ENCODE measurements at places on chromosomes 1 and 21.
A peak's percentile ranks its signal among the peaks of the same experiment; 100 is the strongest.

GRCh38 chr1:65416767-65417166 is 3.7 kb upstream of the LEPR start:
- no peak for DNase-seq

DNA sequence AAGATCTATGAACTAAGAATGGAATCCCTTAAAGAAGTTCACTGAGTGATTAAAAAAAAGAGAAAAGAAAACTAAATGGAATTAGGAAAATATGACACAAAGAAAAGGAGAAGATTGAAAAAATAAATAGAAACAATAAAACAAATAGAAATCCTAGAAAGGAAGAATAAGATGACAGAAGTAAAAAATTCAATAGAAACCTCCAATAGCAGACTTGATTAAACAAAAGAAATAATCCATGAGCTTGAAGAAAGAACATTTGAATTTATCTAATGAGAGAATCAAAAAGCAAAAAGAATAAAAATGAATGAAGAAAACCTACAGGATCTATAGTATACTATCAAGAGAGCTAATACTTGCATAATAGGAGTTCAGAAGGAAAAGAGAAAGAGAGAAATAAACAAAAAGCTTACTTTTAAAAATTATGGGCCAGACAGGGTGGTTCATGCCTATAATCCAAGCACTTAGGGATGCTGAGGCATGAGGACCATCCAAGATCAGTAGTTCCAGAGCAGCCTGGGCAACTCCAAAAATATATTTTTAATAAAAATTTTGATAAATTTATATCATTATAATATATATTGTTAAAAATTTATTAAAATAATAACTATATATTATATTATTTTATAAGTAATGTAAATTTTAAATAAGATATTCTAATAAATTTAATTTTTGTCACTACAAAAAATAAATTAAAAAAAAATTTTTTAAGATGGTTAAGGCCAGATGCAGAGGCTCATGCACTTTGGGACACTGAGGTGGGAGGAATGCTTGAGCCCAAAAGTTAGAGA is 9.4 kb upstream of the VN1R5 start:
- DNase-seq, result no peak

GRCh38 chr1:197521118-197521739 is 253.2 kb downstream of the CRB1 start:
- DNase-seq, result peak; percentile 55

- no peak for DNase-seq
Observed at GRCh38 chr1:87583459-87583858, 254.8 kb downstream of the LMO4 start.

DNA sequence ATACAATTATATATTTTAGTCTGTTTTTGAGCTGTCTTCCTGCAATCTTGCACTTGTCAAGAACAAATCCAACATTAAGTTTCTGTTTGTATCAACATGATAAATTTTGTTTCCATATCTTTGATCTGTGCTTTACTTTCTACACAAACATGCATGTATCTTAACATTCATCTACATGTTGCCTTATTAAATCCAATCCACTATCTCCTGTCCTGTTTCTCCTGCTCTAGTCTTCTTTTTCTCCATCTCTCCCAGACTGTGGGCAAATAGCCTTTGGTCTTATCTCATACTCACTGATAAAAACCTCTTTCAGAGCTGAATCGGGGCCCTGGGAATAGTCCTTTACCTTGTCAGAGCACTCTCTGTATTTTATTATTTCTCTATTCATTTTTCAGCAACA is 101.3 kb downstream of the PLPPR4 start:
- no peak for DNase-seq

DNA sequence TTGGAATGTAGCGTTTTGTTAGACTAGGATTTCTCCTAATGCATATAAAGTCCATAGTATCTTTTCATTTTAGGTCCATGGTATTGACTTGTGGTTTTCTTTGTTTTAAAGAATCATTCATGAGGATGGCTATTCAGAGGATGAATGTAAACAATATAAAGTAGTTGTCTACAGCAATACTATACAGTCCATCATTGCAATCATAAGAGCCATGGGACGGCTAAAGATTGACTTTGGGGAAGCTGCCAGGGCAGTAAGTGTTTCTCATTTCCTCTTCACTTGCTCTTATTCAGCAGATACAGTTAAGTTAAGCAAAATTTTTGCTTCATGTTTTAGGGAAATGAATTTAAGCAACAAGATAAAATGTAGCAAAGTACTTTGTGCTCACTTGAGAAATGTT is 25.4 kb downstream of the GNAI3 start:
- no peak for DNase-seq

DNA sequence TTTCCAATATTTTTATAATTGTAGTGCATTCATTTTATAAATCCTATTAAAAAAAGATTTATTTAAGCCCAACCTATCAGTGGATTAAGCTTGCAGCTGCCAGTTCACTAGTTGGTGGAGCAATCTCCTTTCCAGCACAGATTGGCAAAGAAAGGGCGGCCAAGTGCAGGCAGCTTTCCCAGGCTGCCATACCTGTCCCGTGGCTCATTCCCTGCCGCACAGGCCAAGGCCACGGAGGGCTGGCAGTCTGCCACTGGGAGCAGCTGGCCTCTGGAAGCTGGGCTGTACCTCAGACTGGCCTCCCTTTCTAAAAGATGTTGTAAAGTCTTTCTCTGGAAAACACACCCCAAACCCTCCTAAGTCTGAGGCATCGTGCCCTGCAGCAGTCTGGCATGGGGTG is 74.2 kb downstream of the SIM2 start:
- no peak for DNase-seq

Data from activated naive CD4-positive, alpha-beta T cell treated with anti-CD3 and anti-CD28 coated beads, Interleukin-2, amount 50 U/mL, for 72 hours (primary cell).